NCI-H2171 treated with DMSO at 0.1 percent for 48 hours (cell line): ENCODE measurements at places on chromosomes 2 and 18.

GRCh38 chr2:15122915-15123314 is 438.2 kb downstream of the NBAS start:
- DNase-seq, result no peak

DNA sequence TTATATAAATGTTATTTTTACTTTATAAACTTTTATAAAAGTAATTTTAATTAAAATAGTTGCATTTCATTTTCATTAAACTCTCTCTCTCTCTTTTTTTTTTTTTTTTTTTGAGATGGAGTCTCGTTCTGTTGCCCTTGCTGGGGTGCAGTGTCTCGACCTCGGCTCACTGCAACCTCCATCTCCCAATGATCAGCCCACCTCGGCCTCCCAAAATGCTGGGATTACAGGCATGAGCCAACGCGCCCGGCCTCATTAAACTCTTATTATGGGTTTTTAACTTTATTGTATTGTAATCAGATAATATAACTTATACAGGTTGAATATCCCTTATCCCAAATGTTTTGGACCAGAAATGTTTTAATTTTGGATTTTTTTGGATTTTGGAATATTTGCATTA is 10.9 kb upstream of the NPPC start:
- no peak for DNase-seq

DNA sequence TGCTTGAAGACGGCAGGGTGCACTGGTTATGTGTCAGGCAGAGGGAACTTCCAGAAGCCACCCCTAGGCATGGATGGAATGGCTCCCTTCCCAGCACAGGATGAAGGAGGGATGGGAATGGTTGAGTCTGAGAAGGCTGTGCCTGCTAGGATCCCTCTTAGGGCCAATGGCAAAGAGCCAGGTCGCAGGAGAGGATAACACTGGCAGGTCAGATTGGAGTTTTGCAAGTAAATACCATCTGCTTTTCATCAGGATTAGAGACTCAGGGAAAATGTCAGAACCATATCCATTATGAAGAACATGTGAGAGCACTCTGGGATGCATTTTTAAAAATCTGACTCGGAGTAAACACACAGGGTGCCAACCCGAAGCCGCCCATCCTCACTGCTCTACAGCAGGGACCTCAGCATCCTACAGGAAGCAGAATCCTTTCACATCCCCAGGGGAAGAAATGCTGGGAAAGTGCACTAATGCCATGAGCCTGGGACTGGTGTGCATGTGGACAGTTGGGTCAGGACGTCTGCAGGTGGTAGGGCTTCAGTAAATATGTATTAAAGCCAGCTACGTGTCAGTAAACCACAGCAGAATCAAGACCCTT is 139.9 kb downstream of the MYT1L start:
- peak; percentile 88 for DNase-seq

DNA sequence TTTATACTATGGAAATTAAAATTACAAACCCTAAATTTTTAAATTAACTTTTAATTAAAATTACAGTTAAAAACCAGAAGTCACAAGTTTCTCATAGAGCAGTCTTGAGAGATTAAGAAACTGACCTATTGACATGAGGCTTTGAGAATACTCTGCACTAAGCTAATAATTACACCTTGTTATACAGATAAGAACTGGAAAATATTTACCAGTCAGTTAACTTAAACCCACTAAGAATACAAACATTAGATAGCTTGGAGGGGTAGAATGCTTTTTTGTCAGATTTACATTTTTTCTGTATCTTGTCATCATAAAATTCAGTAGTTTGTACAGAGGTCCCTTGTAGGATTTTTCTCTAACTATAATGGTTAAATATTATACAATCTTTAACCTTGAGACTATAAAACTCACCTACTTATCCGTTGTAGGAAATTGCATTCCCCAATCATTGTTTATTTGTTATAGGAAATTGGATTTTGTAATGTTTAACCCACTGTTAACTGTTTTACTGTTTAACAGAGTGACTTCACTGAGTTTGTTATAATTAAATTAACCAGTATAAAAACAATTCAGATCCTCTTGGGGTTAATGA is 219.7 kb upstream of the PKDCC start:
- no peak for DNase-seq

GRCh38 chr18:74508821-74509225 is 12.7 kb downstream of the CNDP2 start:
- DNase-seq, result no peak
